Progenitor cell of endocrine pancreas (in vitro differentiated cells): ENCODE measurements at places on chromosomes 1 and 21.

- no peak for DNase-seq
These were observed 53.2 kb downstream of the NCAM2 start for GRCh38 chr21:21051109-21052055.

DNA sequence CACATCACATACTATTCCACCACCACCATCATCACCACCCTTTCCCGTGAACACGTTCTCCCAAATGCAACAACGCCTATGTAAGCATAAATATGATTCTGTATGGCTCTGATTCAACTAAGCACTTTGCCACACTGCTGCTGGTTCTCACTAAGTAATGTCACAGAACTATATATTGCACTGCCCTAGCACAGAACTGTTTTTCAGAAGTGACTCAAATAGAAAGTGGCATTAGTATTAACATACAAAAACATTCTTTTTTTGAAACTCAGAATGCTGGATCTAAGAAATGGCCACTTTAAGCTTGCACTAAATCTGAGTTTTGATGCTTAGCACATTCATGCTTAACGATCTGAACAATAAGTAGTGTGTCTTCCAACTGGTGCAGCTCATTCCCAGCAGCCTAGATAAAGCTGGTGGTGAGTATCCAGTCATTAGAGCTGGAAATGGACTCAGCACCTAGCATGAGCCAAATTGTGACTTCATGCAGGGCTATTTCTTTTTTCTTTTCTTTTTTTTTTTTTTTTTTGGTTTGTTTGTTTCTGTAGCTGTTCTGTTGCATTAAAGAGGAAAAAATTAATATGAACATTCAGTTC lies 46.2 kb upstream of the ZC3H11B start:
- DNase-seq: no peak

DNA sequence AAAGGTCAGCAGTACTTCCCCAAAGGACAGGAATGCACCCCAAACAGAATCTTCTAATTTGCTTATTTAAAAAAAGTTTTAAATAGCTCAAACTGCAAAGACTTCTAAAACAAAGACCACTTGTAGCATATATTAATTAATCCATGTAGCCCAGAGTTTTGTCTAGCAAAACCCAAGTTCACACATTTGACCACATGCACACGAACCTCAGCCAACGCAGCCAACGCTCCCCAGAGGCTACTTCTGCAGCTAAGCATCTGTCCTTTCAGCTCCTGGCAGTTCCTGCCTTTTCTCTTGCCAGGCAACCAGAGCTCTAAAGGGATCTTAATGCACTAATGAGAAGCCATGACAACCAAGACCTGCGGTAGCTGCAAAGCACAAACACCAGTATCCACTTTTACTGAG lies 89.6 kb downstream of the RERE start:
- no peak for DNase-seq

- DNase-seq: no peak
These were observed 170.6 kb downstream of the KCNT2 start for GRCh38 chr1:196437671-196438070.

DNA sequence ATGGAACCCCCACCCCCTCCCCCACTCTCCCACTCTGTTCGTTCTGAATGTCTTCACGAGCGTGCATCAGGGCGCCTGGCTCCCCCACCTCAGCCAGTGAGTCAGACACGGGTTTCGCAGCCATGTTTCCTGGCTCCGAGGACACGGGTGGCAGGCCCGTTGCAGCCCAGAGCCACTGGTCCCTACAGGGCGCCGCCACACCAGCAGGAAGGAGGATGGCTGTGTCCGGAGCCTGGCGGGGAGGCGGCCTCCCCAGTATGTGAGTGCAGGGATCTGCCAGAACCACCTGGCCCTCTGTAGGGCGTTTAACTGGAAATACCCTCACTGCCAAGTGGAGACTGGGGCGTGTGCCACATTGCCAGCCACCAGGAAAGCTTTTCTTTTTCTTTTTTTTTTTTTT lies 18.5 kb downstream of the CSTB start:
- no peak for DNase-seq

- no peak for DNase-seq
These were observed 43.9 kb downstream of the SUSD4 start for GRCh38 chr1:223319905-223320580.

DNA sequence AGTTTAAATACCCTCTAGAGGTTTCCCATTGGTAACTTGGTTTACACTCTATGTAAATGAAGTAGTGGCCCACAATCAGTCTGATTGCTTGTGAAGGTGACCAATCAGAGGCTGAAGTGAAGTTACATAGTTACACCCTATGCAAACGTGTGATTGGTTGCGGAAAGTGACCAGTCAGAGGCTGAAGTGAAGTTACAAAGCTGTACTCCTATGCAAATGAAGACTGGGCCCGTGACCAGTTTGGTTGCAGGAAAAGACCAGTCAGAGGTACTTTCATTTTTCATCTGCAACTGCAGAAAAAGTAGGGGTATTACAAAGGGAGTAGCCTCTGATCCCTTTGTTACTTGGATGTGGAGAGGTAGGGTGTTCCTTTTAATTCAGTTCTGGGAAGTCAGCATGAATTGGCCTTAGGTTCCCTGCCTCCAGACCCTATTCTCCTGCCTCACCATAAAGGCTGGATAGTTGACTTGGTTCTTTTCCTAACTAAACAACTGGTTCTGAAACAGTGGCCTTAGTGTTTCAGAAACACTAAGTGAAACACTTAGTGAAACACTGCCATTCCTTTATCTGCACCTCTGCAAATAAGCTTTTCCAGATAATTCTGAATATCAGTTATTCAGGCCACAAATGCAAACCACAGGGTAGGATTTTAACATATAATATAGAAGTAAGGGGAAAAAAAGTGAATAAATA lies 39.3 kb downstream of the MAGI3 start:
- no peak for DNase-seq

DNA sequence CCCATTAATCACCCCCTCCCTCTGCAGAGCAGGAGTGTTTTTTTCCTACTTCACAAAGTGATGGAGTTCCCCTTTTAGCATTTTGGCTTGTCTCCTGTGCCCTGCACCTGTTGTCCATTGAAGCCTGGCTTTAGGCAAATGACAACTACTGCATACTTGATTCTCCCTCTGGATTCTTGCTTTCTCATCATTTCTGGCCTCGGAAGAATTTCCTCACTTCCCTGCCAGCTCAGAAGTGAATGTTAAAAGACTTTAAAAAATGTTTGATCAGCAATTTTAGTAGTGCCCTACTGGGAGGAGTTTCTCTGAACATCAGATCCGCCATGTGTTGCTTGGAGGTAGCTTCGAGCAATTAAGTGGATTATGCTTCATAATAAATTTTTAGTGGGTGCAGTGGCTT lies 28.1 kb downstream of the RCOR3 start:
- DNase-seq: no peak

GRCh38 chr1:201560328-201561194 lies 21.6 kb downstream of the NAV1 start:
- DNase-seq: no peak

DNA sequence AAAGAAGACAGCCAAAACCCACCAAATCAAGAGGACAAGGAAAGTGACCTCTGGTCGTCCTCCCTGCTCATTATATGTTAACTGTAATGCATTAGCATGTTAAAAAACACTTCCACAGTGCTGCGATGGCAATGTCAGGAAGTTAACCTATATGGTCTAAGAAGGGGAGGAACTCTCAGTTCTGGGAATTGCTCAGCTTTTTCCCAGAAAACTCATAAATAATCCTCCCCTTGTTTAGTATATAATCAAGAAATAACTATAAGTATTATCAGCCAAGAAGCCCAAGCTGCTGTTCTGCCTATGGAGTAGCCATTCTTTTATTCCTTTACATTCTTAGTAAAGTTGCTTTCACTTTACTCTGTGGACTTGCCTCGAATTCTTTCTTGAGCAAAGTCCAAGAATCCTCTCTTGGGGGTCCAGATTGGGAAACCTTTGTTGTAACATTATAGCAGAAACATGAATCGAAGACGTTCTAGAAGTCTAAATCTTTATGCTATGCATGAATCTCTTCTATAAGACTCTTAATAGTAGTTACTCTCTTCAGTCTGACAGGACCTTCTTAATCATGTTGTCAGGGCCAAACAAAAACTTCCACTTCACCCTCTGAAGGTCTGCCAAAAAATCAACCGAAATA lies 110.0 kb upstream of the VANGL1 start:
- no peak for DNase-seq

DNA sequence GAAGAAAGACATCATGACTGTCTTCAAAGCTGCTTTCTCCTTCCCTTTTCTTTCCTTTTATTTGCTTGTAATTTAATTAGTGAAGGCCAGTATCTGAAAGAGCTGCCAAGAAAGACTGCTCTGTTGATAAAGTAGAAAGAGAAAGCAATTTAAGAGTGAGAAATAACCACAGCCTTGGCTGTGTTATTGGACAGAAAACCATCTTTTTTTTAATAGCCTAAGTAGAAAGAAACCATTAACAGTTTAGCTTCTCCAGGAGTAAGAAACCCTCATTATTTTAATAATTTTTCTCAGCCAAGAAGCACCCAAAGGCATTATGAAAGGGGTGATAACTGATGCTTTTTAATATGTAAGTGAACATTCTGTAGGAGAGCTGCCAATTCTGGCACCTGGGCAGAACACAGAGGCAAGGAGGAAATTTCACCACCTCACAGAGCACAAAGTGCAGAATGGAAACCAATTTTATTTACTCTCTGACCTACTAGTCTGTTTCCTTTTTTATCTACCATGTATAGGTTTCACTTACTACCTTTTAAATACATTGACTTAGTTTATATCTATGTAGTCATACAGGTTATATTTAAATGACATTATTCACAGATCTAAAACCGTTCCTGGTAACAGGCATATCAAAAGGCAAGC lies 703.2 kb downstream of the MRPL39 start:
- DNase-seq: no peak

DNA sequence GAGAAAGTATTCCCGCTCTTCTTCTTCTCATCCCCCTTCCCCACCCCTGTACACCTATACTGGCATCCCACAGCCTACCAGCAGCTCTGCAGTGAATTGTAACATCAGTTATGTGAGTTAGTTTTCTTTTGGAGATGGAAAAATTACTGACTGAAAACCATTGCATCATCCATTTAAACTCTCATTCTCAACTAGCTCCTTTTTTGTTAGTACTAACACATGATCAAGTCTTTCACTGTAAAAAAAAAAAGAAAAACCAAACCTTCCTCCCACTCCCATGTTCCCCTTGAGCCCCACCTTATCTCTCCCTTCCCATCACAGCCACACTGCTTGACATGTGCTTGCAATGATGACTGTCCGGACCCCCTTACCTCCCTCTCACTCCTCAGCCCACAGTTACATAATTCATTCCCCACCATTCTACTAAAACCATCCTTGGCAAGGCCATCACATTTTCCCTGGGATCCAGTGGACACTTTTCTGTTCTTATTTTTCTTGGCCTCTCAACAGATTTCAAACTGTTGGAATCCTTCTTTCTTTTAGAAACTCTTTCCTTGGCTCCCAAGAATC lies 23.2 kb upstream of the RAVER2 start:
- no peak for DNase-seq

DNA sequence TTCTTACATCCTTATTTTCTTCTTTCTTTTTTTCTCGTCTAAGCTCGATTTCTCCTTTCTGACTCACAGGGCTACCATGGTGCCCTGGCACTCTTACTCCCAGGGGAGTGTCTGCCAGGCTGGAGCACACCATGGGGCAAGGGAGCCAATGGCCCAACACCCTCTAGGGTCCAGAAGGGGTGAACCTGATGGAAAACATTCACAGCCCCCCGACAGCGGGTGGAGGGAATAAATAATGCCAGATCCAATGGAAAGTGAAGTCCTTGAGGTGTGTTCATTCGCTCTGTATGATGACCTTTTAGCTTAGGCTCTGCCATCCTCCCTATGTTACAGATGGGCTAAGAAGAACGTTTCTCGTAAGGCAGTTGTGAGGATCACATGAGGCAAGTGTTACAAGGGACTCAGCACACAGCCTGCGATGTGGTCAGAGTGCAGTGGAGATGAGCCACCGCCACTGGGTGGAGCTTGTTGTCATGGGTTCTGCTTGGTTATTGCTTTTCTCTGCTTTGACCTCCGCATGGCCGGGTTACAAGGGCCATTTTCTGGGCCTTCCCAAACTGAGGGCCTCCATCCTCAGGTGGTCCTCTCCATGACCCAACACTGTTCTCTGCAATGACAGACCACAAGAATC lies 3.5 kb upstream of the FCMR start:
- DNase-seq: no peak
